GM12892 (cell line): ENCODE measurements at places on chromosomes 1 and 21.

- no peak for DNase-seq
These were observed 11.4 kb upstream of the RAB3GAP2 start for GRCh38 chr1:220283625-220284024.

GRCh38 chr1:107413951-107414350, 273.1 kb downstream of the NTNG1 start:
- no peak for DNase-seq

- DNase-seq = no peak
These were observed 99.5 kb upstream of the BMP8A start for GRCh38 chr1:39391691-39392679.

GRCh38 chr1:110533230-110533629, 14.3 kb upstream of the KCNA10 start:
- DNase-seq = no peak

- DNase-seq = no peak
These were observed at the start of gene CELF3 for GRCh38 chr1:151716771-151717631. Gene CELF3 (minus strand): TSS chr1:151716803. CDS start chr1:151716020, 783 bp downstream.

DNA sequence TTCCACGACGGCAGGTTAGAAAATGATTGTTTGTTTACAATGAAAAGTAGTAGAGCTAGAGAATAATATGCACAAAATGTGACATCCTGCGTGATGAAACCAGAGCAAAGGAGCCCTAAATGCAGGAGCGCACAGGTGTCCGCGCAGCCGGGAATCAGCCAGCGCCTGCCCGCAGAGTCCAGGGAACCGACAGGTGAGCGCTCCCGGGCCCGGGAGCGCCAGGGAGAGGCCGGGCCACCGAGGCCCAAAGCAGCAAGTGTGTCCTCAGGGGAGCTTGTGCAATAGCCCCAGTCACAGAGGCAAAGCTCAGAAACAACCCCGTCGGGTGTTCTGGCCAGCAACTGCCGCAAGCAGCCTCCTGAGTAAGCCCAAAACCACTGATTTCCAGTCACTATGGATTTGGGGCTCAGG, 789 bp upstream of the GALE start:
- DNase-seq = no peak

- no peak for DNase-seq
These were observed 56.6 kb downstream of the PCNX2 start for GRCh38 chr1:233238884-233239431.

- DNase-seq = no peak
These were observed 404 bp upstream of the CPLANE2 start for GRCh38 chr1:16237343-16237830.

DNA sequence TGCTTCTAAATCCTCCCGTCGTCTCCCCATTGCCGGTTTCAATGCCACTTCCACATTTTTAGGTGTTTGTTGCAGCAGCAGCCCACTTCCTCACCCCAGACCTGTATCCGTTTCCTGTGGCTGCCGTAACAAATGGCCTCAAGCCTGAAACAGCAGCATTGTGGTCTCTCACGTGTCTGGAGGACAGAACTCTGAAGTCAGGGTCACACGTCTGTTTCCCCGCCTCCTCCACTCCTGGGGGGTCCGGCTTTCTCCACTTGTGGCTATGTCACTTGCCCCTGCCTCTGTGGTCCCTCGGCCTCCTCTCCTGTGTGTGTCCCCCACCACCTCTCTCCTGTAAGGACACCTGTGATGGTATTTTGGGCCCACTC, 21.8 kb downstream of the TRPM2 start:
- no peak for DNase-seq

GRCh38 chr1:117565745-117566455, 39.9 kb upstream of the TENT5C start:
- no peak for DNase-seq

DNA sequence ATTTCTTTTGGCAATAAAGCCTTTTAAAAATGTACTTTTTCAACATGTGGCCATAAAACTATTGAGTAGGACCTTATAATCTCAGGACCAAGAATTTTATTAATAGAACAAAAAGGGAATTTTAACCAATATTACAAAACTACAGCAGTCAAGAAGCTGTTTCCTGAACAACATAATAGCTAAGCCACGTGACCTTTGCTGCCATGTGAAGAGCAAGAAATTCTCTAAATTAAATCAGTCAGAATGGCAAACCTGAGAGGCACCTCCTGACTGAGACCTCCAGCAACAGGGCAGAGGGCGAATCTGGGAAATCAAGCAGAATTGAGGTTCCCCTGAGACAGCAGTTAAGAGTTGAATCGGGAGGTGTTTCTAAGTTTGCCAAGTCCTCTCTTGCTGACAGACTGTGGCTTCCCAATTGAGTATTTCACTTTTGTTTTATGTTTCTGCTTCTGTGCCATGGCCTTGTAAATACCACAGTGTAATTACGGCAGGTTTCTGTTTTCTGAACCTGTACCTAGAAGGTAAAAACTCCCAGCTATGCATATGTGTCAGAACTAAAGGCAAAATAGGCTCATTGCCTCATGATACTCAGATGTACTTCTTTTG, 358.4 kb downstream of the NTNG1 start:
- DNase-seq = no peak

- DNase-seq = no peak
These were observed 10.2 kb downstream of the CXADR start for GRCh38 chr21:17523007-17523451.

DNA sequence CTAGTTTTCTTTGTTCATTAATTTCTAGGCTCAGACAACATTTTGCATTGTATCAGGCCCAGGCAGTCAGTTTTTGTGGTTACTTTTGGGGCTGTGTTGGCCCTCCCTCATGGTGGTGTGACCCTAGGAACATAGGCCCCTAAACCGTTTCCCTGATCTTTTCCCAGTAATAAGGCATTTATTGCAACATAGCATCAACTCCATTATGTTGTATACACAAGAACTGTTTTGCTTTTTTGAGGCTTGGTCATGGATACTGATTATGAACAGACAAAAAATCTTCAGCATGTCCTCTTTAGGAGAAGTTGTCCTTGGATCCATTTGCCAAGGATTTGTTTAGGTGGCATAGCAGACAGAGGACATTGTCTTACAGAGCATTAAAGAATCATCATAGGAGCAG, 10.3 kb downstream of the B3GALT2 start:
- DNase-seq = no peak

DNA sequence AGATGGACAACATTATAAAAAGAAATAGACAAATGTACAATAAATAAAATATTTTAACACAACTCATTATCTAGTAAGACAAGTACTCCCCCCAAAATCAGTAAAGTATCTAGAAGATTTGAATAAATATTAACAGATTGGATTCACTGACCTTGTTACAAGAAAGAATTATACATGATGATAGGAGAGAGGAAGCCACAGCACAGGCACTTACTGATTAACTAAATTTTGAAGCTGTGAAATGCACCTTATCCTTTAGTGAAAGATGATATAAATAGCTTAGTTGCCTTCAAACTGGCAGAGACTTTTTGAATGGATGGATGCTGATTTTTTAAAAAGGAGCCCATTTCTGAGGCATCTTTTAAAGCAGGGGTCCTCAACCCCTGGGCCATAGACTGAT, 8.5 kb downstream of the CR1 start:
- no peak for DNase-seq

GRCh38 chr1:75394386-75395139, 216.4 kb downstream of the SLC44A5 start:
- DNase-seq = no peak

- DNase-seq = no peak
These were observed 27.6 kb upstream of the NBL1 start for GRCh38 chr1:19616489-19616888.

- no peak for DNase-seq
These were observed 24.1 kb downstream of the KCNJ15 start for GRCh38 chr21:38280867-38281266.

DNA sequence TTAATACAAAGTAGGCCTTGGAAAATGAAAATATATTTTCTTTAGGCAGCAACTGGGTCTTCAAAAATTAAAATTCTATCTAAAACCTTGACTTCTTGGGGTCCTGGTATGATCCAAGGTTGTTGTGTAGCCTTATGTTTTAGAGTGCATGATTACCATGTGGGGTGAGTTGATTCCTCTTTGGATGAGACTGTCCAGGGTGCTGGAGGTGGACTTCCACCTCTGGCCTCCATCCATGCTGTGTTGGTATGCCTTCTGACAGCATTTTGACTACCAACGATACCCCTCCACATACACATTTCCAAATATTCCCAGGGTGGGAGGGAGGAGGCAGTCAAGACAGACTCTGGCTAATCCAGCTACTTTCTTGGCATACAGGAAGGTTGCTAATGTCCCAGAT, 205.0 kb downstream of the TNR start:
- no peak for DNase-seq

DNA sequence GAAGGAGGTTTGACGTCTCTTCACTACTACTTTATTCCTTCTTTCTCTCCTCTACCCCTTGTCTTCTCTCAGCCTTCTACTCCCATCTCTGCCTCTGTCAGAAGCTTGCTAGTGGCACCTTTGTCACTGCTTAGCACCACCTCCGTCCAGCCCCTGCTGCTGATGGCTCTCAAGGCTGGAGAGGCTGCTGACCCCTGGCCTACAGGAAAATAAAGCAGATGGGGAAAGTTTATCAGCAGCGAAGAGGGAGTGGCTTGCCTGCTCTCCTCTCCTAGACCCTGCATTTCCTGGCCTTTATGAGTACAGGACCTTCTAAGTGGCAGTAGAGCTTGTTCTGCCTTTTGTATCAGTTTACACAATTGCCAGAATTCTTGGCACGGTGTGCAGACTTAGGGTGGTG, 27.0 kb downstream of the PROX1 start:
- no peak for DNase-seq
